ENCODE measurements at places on chromosomes 11 and 22. TPM values are rescaled to one million over a fixed set of nuclear protein-coding genes. Genes with fewer than 3 reads are reported as not detected.

The TMEM86A gene
- 0.83 TPM for total RNA-seq

The CRYBB2 gene
- not detected for total RNA-seq

The KDM4D gene
- total RNA-seq: 0.43 TPM

The PIM3 gene
- 16.8 TPM for total RNA-seq

The POTEH gene
- not detected for total RNA-seq

The THRSP gene
- not detected for total RNA-seq

The MPZL2 gene
- not detected for total RNA-seq

The RAB39A gene
- not detected for total RNA-seq

The PTPRJ gene
- total RNA-seq: 14.2 TPM
